Breast epithelium (tissue), 4 donors: ENCODE measurements at places on chromosomes 3 and 15. TPM values are rescaled to one million over a fixed set of nuclear protein-coding genes. Genes with fewer than 3 reads are reported as not detected.

Gene IMPDH2
- 178 TPM for total RNA-seq

Gene SCN11A
- total RNA-seq = 0.15 TPM

Gene STRIT1
- not detected for total RNA-seq

Gene PFN2
- total RNA-seq = 49.8 TPM

Gene SH2D7
- total RNA-seq = not detected

Gene DUOX1
- total RNA-seq = 7.2 TPM

Gene CACNA1D
- 0.96 TPM for total RNA-seq

Gene PSMA4
- 102 TPM for total RNA-seq

Gene FEZF2
- not detected for total RNA-seq

Gene DPP8
- 47.0 TPM for total RNA-seq

Gene ROPN1
- total RNA-seq = 6.1 TPM

Gene SH3BP5
- 96.2 TPM for total RNA-seq

Gene TM6SF1
- 7.3 TPM for total RNA-seq

Gene HYAL3
- 6.4 TPM for total RNA-seq

Gene OXTR
- total RNA-seq = 250 TPM

Gene CPNE9
- total RNA-seq = not detected

Gene PKM
- total RNA-seq = 212 TPM

Gene LRRC31
- not detected for total RNA-seq

Gene CD86
- total RNA-seq = 12.6 TPM

Gene HRG
- not detected for total RNA-seq

Gene RETNLB
- not detected for total RNA-seq

Gene CYP11A1
- total RNA-seq = 4.6 TPM

Gene CTXN2
- total RNA-seq = not detected

Gene MUSTN1
- 6.9 TPM for total RNA-seq

Gene PIF1
- 0.66 TPM for total RNA-seq

Gene CD47
- total RNA-seq = 126 TPM

Gene RHOA
- total RNA-seq = 686 TPM

Gene DUOXA2
- not detected for total RNA-seq

Gene NR2E3
- total RNA-seq = 1.6 TPM

Gene CAPN3
- 27.1 TPM for total RNA-seq

Gene P2RY12
- 3.7 TPM for total RNA-seq

Gene FANCD2
- total RNA-seq = 12.9 TPM

Gene MESP2
- total RNA-seq = 2.3 TPM

Gene CACNA2D3
- total RNA-seq = 0.59 TPM

Gene PAK6
- total RNA-seq = 9.5 TPM

Gene ANKRD63
- not detected for total RNA-seq

Gene GLDN
- total RNA-seq = 67.2 TPM

Gene ALPK3
- 1.6 TPM for total RNA-seq

Gene PIERCE2
- 2.6 TPM for total RNA-seq

Gene CISH
- 17.4 TPM for total RNA-seq

Gene CSTA
- total RNA-seq = 15.7 TPM
